ENCODE measurements at places on chromosomes 6 and 20. TPM values are rescaled to one million over a fixed set of nuclear protein-coding genes. Genes with fewer than 3 reads are reported as not detected.

DNA sequence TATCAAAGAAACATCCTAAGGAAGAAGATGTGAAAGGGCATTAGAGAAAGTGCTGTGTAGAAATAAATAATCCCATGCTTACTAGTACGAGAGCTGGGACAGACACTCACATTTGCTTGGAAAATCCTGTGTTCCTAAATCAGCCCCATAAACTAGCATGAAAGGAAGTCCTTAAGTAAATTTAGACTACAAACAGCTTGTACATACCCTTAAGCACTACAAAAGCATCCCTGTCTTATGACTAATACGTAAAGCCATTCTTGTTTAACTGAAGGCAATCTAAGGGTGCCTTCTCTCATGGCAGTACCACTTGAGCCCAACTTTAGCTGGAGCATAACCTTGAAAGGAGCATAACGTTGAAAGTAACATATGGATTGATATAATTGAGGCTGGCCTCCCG, 15.4 kb upstream of the FOXQ1 start:
- no peak for DNase-seq

GRCh38 chr6:41027241-41027640, 11.8 kb downstream of the UNC5CL start:
- no peak for DNase-seq

The DLK2 gene
- 0.04 TPM for polyA plus RNA-seq

The CLPSL1 gene
- polyA plus RNA-seq: not detected

GRCh38 chr6:13433709-13434121, 53.7 kb downstream of the GFOD1 start:
- no peak for DNase-seq
